ENCODE measurements at places on chromosomes 4 and X.

DNA sequence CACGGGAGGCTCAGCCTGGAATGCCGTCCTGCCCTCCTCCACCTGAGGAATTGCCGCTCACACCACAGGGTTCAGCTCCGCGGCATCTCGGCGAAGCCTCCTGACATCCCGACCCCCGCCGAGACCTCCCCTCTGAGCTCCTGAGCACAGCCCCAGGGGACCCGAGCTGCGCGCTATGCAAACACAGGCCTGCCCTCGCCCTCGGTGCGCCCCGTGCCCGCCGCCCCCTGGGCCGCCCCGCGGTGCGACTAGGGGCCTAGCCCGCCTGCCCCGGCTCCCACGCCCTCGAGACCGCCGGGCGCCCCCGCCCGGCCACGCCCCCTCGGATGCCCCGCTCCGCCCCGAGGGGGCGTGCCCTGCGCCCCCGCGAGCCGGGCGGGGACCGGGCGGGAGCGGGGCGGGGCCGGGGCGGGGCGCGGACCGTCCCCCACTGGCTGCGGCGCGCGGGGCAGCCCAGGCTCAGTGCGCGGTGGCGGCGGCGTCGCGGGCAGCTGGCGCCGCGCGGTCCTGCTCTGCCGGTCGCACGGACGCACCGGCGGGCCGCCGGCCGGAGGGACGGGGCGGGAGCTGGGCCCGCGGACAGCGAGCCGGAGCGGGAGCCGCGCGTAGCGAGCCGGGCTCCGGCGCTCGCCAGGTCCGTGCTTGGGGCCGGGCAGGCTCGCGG is at the start of gene FGFR3:
FGFR3 (plus strand) TSS at position 462 of the 664 bp plus-strand sequence. CDS start 642 bp downstream, outside the sequence.
- peak; percentile 96 for DNase-seq

DNA sequence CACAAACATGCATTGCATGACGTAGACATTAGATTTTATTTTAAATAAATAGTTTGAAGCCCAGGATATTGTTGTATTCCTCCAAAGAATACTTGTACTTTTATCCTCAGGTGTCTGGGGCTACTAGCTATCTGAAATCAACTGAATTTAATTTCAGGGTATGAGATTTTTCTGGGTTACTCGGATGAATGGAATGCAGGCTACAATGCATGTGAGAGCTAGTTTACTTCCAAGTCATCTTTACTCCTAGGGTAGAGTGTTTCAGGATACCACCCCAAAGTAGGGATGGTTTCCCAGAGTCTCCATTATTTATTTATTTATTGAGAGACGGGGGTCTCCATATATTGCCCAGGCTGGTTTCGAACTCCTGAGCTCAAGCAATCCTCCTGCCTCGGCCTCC is 66.4 kb downstream of the HPRT1 start:
- no peak for DNase-seq

- DNase-seq = no peak
Observed at GRCh38 chr4:172983014-172983413, 185.6 kb upstream of the GALNT7 start.

GRCh38 chrX:16610121-16610621 is 39.8 kb upstream of the S100G start:
- no peak for DNase-seq

DNA sequence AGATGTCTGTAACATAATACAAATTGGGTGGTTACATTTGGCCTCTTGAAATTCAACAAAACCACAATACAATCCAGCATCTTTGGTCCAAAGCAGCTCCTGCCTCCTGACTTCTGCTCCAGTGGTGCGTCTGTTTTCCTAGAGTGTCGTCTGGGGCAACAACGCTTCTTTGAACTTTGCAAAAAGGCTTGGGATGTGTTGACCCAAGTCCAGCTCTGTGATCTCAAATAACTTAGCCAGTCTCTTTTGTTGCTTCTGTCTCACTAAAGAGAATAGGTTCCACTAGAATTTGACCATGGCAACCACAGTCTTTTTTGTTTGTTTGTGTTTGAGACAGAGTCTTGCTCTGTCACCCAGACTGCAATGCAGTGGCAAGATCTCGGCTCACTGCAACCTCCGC is 324.0 kb downstream of the DHRSX start:
- no peak for DNase-seq

DNA sequence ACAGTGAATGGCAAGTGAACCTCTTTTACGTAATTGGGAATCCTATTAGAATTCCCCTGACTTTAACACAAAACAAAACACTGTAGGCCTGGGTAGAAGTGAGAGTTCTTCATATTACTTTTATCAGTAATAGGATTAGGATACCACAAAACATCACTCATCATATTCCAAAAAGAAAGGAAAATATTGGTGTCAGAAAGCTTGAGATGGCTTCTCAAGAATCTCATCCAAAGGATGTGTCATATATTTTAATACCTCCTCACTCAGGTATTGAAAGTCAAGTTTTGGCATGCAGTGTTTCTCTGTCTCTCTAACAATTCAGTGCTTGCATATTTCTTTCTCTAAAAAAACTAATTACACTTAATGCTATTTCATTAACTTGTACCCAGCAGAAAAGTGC is 173.2 kb downstream of the PDGFC start:
- DNase-seq = no peak

GRCh38 chrX:66892004-66892403 is 253.1 kb upstream of the EDA2R start:
- DNase-seq = no peak

GRCh38 chr4:174528226-174528625 is 5.9 kb upstream of the HPGD start:
- no peak for DNase-seq

- no peak for DNase-seq
Observed at GRCh38 chr4:5366421-5366820, 315.1 kb downstream of the STK32B start.

GRCh38 chr4:172865531-172866127 is 303.0 kb upstream of the GALNT7 start:
- no peak for DNase-seq

- no peak for DNase-seq
Observed at GRCh38 chrX:27842859-27843258, 35.1 kb downstream of the MAGEB10 start.

- no peak for DNase-seq
Observed at GRCh38 chr4:5654791-5655190, 53.6 kb downstream of the EVC2 start.

DNA sequence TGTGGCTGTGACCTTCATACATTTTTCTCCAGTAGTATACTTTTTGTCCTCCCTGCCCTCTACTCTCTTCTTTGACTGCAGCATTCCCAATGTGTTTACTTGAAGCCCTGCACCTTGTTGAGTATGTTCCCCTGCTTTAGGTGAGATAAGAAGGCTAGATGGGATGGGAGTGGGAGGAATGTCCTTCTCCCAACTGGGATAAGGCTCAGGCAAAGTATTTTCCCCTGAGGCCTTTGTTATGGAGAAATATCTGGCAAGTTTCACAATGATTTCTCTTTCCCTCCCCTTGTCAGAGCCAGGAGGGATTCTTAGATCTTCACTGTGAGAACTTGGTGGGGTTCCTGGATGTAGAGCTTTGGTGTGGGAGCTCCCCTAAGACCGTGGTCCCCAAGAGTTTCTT is 131.8 kb downstream of the CLCN5 start:
- DNase-seq = no peak

DNA sequence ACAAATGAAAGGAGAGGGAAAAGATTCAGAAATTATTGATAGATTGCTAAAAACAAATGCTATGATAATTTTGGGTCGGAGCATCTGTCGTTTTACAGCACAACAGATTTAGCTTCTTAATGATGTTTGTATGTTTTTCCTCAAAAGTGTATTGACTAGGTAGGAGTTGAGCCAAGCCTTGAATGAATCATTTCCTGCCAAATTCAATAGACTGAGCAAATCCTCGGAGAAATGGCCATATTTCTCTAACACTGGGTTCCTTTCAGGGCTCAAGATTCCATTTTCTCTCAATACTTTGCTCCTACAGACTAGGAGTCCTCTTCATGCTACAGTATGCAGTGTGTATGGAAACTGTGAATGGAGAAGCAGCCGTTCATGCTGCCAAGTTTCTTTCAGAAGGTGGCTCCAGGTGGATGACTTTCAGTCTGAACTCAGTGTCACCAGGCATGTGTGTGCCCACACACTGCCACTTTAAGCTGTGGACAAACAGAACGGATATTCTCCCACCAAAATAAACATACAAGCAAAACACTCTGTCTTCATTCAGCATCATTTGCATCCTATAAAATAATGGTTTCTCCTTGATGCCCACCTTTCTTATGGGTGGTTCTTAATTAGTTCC is 146.0 kb downstream of the TBL1X start:
- no peak for DNase-seq

DNA sequence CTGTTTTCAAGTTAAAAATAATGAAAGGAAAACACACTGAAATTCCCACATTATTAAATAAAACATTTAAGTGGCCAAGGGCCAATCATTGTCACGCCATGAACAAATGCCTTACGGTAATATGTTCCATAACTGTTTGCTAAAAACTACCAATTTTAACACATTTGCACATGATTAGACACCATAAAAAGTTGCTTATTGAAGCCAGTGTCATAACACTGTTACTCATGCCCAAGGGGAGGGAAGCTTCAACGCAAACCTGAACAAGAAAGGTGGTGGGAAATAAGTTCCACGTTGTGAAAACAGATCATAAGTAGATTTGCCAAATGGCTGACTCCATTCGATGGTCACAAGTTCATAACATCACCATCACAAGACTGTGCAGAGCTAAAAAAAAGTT is 739.3 kb upstream of the FAM241A start:
- no peak for DNase-seq

- no peak for DNase-seq
Observed at GRCh38 chrX:125132274-125132673, 187.4 kb upstream of the TEX13C start.

DNA sequence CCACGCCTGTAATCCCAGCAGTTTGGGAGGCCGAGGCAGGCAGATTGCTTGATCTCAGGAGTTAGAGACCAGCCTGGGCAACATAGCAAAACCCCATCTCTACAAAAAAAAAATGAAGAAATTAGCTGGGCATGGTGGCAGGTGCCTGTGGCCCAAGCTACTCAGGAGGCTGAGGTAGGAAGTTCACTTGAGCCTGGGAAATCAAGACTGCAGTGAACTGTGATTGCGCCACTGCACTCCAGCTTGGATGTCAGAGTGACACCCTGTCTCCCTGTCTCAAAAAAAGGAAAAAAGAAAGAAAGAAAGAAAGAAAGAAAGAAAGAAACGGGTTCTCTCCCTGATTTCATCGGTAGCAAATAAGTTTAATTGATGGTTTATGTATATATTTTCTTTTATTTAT is 64.6 kb upstream of the ESX1 start:
- no peak for DNase-seq

DNA sequence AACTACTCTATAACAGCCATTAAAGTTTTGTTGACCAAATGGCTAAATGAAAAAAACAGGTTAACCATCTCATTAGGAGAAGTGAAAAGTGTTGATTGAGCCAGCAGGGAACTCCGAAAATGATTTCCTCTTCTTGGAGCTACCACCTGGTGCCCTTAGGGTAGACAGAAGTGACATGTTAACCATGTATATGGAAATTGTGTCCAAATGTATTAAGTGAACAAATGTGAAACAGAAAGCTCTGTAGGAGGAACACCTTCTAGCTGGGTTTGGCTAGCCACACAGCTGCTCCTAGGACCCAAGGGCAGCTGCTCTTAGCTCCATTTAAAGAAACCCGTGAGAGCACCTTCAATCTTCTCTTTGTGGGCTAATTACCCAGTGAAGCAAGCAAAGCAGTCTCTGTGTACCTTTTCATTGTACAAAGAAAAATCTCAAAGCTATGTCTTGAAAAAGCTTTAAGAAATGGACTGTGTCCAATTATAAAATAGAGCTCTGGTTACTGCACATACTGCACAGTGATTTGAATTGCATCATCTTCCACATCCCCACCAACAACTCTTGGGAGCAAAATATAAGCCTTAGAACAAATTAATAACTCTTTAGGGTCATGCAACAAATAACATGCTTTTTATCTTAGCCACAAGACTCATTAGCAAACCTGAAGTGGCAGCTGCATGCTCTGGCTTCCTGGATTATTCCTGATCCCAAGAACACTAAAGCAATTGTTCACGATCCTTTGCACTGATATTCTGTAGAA is 59.2 kb upstream of the PARM1 start:
- DNase-seq = peak; percentile 30

DNA sequence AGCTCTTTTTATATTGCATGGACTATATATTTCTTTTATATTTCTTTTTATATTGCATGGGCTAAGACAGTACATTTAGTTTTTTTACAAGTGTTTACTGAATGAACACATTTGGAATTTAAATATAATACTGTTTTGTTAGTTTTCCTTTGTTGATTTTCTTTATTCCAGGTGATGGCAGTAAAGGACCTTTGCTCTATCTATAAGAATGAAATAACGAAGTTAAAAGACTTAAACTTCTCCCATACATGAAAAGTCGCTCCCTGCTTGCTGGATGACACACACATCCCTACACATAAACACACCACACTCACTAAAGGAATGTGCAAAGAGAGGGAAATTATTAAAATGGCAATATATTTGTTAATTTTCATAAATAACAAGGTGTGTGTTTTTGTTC is 102.5 kb upstream of the ANXA10 start:
- no peak for DNase-seq

DNA sequence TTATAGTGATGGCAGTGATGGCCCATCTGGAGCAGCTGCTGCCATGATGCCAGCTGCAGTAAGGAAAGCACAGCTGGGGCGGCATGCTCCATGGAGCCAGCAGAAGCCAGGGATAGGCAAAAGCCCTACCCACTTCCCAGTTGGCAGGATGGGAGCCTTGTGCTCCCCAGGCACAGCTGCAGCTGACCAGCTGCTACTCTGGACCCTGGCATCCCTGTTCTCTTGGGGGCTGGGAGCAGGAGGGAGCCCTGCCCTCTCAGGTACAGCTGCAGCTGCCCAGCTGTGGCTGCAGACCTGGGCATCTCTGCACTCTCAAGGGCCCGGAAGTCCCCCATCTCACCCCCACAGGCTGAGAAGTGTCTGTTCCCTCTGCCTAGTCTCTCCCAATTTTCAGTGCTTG is 531.9 kb downstream of the PCDH18 start:
- no peak for DNase-seq

DNA sequence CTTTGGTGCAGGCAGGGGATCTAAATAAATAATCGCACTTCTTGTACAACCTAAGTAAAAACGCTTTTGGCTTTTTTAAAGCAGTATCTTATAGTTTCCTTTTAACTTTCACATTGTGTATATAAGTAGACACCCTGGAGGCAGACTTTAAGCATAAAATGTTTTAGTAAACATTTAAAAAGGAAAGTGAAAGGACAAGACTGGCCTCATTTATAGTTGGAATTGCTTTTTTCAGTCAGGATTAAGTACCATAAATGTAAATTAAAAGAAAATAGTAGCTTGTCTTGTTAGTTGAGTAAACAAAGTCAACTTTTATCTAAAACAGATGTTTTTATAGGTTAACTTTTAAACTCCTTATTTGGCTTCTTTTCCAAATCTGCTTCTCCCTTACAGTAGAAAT is 39.7 kb downstream of the PTPN13 start:
- DNase-seq = no peak

DNA sequence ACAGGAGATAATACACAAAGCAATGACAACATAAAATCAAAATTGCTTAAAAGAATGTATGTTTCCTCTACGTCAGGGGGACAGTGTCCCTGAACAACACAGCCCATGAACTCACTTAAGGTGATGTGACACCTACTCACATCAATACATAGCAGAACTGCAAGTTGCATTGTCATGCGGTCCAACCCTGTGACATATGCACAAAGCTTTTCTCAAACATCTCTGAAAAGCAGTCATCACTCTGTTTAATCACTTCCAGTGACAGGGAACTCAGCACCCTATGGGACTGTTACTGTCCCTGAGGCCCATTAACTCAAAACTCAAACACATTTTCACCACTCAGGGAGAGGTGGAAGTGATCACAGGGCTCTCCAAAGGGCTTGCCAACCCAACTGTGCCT is 2.4 kb downstream of the STX18 start:
- DNase-seq = no peak

GRCh38 chrX:1592470-1593142 is 1.2 kb downstream of the AKAP17A start:
- DNase-seq = peak; percentile 80

Measured in GM20000 (cell line).